ENCODE measurements at places on chromosomes 2 and 18.

DNA sequence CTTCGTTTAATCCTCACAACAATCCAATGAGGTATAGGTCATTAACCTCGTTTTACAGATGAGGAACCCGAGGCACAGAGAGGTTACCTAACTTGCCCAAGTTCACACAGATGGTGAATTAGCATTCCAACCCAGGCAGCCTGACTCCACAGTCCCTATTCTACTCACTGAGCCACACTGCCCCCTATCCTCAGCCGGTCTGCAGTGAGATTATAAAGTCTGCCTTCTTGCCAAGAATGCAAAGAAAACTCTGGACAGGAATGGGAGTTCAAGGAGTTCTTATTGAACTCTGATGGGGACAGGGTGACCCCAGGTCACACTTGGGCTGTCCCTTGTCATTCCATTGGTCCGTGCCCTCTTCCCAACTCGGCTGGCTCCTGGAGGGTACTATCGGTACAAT is 118.1 kb upstream of the MSH6 start:
- DNase-seq, result no peak

GRCh38 chr18:80106482-80107051 is 2.5 kb upstream of the ADNP2 start:
- no peak for DNase-seq

GRCh38 chr2:152826581-152827279 is 108.3 kb downstream of the ARL6IP6 start:
- DNase-seq, result no peak

GRCh38 chr18:8999872-9000271 is 102.6 kb upstream of the NDUFV2 start:
- no peak for DNase-seq

- no peak for DNase-seq
Measured at GRCh38 chr2:136005462-136006196, 20.2 kb upstream of the DARS1 start.

GRCh38 chr2:216234106-216234505 is 125.0 kb downstream of the XRCC5 start:
- no peak for DNase-seq

DNA sequence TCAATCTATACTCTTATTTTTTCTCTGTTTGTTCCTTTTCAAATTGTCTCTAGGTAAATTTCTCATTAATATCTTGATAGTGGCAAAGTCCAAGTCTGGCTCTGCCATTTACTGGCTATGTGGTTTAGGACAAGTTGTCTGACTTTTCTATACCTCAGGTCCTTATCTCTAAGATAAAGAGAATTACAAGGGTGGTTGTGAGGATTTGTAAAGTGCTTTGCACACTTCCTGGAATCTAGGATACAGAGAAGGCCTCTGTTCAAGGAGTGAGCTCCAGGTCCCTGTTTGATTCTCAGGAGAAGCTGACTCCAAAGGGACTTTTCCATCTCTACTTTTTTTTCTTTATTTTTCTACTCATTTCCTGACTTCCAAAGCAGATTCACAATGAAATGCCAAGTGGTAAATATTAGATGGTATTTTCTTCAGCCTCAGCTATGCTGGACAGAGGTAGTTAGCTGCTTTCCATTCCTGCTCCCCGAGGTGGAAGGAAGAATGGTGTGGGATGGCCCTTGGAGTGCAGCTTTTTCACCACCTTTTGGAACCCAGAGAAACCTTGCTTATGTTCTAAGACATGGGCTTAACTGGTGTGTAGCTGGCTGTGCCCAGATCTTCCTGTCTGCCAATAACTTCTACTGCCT is 90.5 kb downstream of the GALNT1 start:
- no peak for DNase-seq

DNA sequence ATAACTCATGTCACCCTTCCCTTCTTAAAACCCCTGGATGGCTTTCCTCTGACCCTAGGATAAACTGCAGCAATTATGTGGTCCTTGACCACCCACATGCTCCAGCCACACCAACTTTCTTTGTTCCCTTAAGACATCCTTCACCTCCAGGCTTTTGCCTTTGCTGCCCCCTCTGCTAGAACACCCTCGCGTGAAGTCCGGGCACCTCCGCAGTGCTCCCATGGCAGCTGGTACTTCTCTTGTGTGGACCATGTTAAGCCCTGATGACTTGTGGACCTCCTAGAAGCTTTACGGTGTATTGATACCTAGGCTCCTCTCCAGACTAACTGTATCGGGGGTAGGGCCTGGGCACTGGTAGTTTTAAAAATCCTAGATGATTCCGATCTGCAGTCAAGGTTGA is 824 bp upstream of the ABHD1 start:
- no peak for DNase-seq

DNA sequence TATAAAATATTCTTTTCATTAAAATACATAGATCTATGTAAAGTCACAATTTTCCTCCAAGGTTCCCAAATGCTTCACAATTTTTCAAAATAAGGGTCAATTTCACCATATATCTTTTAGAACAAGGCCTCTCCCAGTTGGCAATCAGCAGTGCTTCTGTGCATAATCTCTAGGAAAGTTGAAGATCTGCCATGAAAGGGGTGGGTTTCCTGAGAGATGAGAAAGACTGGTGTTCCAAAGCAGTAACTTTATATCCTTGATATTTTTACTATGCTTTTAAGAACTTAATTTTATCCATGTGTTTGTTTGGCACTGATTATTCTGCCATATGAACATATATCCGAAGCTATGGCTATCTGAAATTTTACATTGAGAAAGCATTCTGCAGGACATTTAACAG is 199.4 kb upstream of the CYP26B1 start:
- DNase-seq, result no peak

GRCh38 chr2:146412625-146413024 is 1432.2 kb upstream of the ACVR2A start:
- no peak for DNase-seq

DNA sequence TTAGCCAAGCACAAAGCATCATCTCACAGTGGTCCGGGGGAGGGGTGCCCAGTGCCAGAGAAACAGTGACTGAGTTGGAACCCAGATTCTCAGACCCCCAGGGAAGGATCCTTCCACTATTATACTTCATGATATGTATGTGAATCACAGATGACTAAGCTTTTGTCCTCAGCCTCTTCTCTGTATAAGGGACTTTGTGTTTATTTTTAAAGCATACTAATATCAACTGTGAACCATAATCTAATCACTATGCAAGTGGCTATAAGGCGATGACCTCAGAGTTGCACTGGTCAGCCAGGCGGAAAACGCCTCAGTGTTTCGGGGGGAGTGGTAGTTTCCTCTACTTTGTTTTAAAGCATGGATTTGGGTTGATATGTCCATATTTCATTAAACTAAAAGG is 160.4 kb upstream of the TMEM200C start:
- DNase-seq, result no peak

- DNase-seq, result no peak
Measured at GRCh38 chr2:69765096-69765380, 23.1 kb downstream of the ANXA4 start.

GRCh38 chr2:80128080-80128479 is 176.5 kb downstream of the LRRTM1 start:
- DNase-seq, result no peak

GRCh38 chr2:127175751-127176354 is 44.2 kb downstream of the CYP27C1 start:
- no peak for DNase-seq

DNA sequence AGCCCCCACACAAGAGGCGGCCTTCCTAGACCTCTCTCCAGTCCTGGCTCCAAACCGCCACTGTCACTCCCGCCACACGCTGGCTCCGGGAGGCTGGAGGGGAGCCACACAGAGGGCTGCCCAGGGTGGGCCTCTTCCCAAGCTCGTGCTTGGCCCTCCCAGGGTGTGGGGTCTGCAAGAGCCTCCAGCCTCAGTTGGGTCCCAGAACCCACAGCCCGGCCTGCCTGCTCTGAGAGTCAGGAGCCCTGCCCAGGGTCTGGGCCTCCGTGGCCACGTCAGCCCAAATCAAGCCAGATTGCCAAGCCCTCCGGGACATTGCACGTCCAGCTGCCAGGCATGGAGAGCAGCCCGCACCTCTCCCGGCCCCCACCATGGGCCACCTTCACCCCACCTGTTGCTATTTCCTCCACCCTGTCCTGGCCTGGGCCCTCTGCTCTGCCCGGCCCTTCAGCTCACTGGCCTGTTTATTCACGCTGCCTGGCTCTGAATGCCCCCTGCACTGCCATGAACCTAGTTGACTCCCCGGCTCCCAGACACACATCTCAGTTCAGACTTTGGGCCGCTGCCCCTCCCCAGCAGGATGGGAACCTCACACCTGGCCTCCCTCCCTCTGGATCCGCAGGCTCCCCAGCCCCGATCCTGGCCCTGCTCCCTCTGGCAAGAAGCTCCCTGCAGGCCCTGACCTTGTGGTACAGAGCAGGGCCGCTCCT is 61.0 kb downstream of the BIN1 start:
- DNase-seq, result no peak

GRCh38 chr2:32832821-32833220 is 113.9 kb upstream of the LTBP1 start:
- DNase-seq, result no peak

- no peak for DNase-seq
Measured at GRCh38 chr18:22106536-22107292, 62.7 kb upstream of the GATA6 start.

- DNase-seq, result no peak
Measured at GRCh38 chr2:60505240-60505879, 48.1 kb downstream of the BCL11A start.

DNA sequence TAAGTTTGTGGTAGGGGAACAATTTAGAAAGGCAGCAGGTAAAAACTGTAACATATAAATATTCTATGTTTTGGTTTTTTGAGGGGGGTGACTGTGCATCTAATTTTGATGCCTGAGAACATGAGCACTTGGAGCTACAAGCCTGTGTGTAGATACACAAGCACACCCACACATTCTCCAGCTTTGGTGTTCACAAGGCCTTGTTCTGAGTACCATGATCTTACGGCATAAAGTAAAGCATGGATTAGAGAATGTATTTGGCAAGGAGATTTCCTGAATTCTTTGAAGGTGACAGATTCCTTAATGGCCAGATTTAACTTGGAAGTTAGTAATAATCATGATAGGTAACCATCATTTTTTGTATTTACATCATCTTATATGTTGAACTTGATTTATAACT is 42.7 kb downstream of the MAP3K20 start:
- no peak for DNase-seq

DNA sequence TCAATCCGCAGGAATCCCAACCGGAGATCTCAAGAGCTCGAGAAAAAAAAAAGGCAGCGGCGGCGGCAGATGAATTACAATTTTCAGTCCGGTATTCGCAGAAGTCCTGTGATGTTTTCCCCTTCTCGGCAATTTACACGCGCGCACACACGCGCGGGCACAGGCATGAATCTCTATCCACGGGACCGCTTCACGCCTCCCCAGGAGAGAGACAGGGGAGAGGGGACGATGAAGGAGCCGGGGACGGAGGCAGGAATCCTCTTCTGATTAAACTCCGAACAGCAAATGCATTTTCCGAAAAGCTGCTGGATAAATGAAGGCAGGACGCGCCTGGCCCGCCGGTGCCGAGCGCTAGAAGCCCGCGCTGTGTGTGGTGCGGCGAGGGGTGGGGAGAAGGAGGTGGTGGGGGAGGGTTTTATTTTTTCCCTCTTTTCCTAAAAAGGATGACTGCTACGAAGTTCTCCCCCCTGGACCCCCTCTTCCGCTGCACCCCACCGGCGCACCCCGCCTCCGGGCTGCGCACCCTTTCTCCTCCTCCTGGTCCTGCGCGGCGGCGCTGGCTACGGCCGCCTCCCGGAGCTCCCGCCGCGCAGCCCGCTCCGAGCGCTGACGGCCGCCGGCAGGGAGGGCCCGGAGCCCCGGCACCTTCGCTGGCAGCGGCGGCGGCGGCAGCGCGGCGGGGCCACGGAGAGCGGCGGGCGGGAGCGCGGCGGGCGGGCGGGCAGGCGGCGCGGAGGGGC is at the start of gene BCL2:
Gene BCL2 (minus strand): TSS at position 387 of the 740 bp plus-strand sequence.
- DNase-seq, result peak; percentile 22

DNA sequence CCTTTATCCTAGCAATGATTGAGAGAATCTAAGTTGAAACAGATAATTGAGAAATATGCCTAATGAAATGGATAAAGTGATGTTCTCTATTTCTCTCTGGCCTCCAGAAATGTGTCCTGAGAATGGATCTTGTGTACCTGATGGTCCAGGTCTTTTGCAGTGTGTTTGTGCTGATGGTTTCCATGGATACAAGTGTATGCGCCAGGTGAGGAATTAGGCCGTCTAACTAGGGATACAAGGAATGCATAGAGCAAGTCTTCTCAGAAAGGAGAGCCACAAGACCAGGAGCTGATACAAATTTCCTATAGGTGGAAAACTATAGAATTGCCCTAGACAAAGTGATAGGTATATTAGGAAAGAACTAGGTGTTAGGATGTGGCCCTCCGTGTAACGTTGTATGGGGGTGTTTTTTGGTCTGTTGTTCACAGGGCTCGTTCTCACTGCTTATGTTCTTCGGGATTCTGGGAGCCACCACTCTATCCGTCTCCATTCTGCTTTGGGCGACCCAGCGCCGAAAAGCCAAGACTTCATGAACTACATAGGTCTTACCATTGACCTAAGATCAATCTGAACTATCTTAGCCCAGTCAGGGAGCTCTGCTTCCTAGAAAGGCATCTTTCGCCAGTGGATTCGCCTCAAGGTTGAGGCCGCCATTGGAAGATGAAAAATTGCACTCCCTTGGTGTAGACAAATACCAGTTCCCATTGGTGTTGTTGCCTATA is 592 bp upstream of the CAD start:
- DNase-seq, result no peak

- no peak for DNase-seq
Measured at GRCh38 chr2:8676191-8676920, 5.5 kb upstream of the ID2 start.

DNA sequence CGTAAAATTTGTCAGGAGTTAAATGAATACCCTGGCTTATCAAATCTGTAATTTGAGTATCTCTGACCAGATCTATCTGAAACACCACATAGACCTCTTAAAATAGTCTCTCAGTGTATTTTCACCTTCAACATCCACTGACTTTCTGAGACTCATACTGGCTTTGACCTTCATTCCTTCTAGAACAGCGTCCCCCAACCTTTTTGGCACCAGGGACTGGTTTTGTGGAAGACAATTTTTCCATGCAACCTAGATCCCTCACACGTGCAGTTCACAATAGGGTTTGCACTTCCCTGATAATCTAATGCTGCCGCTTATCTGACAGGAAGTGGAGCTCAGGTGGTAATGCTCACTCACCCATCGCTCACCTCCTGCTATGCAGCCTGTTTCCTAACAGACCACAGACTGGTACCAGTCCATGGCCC is 3.2 kb downstream of the NBAS start:
- DNase-seq, result no peak

- no peak for DNase-seq
Measured at GRCh38 chr2:1601067-1601412, 143.3 kb downstream of the PXDN start.

GRCh38 chr2:204779771-204780170 is 234.5 kb downstream of the PARD3B start:
- no peak for DNase-seq

- no peak for DNase-seq
Measured at GRCh38 chr2:110990440-110990839, 130.3 kb upstream of the BCL2L11 start.

- no peak for DNase-seq
Measured at GRCh38 chr2:53423465-53423864, 344.1 kb upstream of the CHAC2 start.

GRCh38 chr18:6413579-6414117 is 1.1 kb downstream of the L3MBTL4 start:
- no peak for DNase-seq
